ENCODE measurements at places on chromosomes 11 and 22.

DNA sequence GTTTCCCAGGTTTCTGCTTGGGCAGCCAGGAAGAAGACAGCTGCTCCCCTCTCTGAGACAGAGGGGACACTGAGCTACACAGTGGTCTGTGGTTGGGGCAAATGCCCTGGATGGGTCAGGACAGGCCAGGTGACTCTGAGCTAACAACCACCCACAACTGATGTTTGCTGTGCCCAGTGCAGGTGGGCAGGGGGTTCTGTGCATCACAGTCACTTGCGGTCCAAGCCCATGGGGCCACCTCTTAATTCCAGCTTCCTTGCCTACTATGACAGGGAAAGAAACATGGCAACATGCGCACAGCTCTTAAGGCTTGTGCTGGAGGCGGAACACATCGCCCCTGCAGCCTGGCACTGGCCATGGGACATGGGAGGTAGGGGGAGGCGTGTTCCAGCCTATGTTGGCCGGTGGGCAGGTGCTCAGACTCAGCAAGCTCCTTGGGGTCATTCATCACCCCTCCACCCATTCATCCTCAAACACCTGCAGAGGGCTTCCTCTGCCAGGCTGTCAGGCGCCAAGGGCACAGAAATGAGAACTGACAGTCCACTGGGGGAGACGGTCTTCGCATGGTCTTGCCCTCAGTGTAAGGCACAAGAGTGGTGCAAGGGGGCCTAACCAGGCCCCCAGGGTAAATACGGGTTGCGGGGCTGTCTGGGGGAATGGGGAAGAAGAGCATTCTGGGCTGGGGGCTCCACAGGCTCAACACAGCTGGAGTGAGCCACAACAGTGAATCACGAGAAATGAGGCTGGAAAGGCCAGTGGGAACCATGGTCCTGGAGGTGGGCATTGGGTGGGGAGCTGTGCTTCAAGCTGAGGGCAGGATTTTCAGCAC lies 55.6 kb downstream of the ARFGAP3 start:
- no peak for DNase-seq

GRCh38 chr11:12409621-12410005 lies 32.2 kb downstream of the PARVA start:
- no peak for DNase-seq

- DNase-seq: no peak
These were observed 7.4 kb downstream of the GDPD4 start for GRCh38 chr11:77294040-77294439.

- no peak for DNase-seq
These were observed 810 bp downstream of the APOA1 start for GRCh38 chr11:116836632-116836991.

- DNase-seq: no peak
These were observed 295.1 kb downstream of the MIAT start for GRCh38 chr22:26952451-26953011.

GRCh38 chr11:41177791-41178190 lies 281.7 kb downstream of the LRRC4C start:
- DNase-seq: no peak

DNA sequence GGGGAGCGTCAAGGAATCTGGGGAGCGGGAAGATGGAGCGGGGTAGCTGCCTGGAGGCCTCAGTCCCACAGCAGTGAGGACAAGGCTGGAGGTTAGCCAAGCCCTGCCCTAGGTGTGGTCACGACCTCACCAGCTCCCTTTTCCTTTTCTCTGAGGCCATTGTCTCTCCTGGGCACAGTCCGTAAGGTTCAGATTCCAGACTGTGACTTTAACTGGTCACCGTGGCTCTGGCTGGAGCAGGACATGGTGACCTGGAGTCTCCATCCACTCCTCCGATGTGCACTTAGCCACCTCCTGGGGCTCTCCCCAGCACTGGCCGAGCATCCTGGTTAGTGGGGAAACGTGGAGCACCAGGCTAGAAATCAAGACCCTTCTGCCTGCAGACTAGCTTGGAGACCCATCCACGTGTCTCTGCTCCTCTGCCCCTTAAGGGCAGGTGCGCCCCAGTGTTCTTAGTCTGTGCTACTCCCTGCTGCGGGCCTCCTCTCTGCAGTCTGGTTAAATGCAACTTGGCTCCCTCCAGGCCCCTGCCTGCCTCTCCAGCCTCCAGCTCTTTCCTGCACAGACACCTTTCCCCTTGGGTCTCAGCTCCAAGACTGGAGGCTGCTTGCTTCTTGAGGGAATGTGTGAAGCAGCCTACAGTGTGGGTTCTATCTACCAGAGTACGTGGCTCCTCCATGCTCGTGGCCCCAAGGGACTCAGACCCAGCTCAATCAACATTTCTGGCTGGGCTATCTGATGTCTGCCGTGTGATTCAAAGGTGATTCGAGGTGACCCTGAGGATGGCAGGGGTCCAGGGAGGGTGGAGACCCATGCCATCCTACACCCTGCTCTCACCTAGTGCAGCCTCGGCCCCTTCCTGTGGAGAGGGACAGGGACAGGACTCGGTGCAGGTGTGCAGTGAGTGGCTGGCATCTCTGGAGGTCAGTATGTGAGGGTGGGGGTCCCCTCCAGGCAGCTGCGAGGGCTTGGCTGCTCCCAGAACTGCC lies 5.2 kb downstream of the SLC25A1 start:
- no peak for DNase-seq

Data from NCI-H187 treated with DMSO at 0.1 percent for 48 hours (cell line).